Neural crest cell (in vitro differentiated cells): ENCODE measurements at places on chromosomes 12 and 14. TPM values are rescaled to one million over a fixed set of nuclear protein-coding genes. Genes with fewer than 3 reads are reported as not detected.

The NCKAP5L gene
- 40.8 and 45.0 TPM in 2 replicates for total RNA-seq

- H3K27me3 ChIP-seq = peaks cover 3% of the 10 kb centered on the region
- H3K27ac ChIP-seq = no peak overlapping the region
- H3K4me1 ChIP-seq = no peaks in the 10 kb centered on the region
- H3K36me3 ChIP-seq = no peaks in the 10 kb centered on the region
These were observed 104.0 kb downstream of the GCH1 start for GRCh38 chr14:54798465-54799124.

- H3K27me3 ChIP-seq = no peaks in the 10 kb centered on the region
- no peak overlapping the region for H3K4me3 ChIP-seq
These were observed 147.2 kb upstream of the DYRK2 start for GRCh38 chr12:67501362-67501761.

DNA sequence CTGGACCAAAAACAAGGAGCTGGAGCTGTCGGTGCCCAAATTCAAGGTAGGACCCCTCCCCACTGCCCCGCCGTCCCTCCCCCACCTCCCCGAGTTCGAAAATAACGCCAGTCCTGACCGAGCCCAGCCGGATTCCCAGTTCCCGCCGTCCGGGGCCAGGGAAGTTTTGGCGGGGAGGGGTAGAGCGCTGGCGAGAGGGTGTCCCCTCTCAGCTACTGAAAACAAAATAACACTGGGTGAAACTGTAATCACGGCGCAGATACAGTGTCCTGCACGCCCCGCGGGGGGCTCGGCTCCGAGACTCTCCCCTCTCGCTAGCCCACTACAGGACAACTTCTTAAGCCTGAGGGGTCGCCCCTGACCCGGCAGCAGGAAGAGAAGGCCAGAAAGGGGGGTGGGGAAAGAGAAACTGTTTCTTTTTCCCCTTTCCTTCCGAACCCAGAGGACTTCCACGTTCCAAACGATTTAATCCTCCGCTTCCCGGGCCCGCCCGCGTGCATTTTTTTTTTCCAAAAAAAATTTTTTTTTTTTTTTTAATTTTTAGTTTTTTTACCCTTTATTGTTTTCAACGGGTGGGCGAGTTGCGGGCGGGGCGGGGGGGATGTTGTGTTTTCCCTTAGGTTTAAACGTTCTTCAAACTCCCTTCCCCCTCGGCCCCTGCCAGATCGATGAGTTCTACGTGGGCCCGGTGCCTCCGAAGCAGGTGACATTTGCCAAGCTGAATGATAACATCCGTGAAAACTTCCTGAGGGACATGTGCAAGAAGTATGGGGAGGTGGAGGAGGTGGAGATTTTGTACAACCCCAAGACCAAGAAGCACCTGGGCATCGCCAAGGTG lies 1.6 kb downstream of the SETD1B start:
- no peak overlapping the region for H3K27ac ChIP-seq
- peaks cover 14% of the 10 kb centered on the region for H3K36me3 ChIP-seq

GRCh38 chr14:71381814-71382213 lies 474.6 kb downstream of the PCNX1 start:
- H3K4me3 ChIP-seq = no peak overlapping the region
- DNase-seq = no peak
- no peaks in the 10 kb centered on the region for H3K27me3 ChIP-seq
- H3K27ac ChIP-seq = no peak overlapping the region

- DNase-seq = no peak
- H3K27ac ChIP-seq = no peak overlapping the region
- H3K4me1 ChIP-seq = no peaks in the 10 kb centered on the region
- no peaks in the 10 kb centered on the region for H3K27me3 ChIP-seq
- H3K4me3 ChIP-seq = no peak overlapping the region
- H3K36me3 ChIP-seq = no peaks in the 10 kb centered on the region
These were observed 52.8 kb upstream of the STXBP6 start for GRCh38 chr14:25102788-25103187.
